ENCODE measurements at places on chromosomes 2 and 18.

- DNase-seq = no peak
These were observed 157.7 kb downstream of the COL4A4 start for GRCh38 chr2:227006189-227006897.

DNA sequence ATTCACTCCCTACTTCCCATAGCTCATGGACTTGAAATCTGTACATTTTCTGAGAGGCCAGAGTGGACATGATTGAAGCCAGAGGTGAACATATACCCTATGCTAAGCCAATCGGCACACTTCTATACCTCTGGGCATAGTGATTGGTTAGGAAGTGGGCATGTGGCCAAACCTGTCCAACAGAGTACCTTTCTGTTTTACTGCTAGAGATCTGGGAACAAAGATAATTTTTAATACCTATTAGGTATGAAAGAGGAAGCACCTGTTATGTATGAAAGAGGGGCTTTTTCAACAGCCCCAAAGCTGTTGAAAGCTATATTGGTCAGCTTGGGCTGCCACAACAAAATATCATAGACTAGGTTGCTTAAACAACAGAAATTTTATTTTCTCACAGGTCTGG is 27.7 kb downstream of the METTL8 start:
- no peak for DNase-seq

GRCh38 chr2:128550389-128550788 is 231.7 kb upstream of the HS6ST1 start:
- no peak for DNase-seq

GRCh38 chr18:3402982-3403451 is 47.0 kb upstream of the TGIF1 start:
- no peak for DNase-seq

DNA sequence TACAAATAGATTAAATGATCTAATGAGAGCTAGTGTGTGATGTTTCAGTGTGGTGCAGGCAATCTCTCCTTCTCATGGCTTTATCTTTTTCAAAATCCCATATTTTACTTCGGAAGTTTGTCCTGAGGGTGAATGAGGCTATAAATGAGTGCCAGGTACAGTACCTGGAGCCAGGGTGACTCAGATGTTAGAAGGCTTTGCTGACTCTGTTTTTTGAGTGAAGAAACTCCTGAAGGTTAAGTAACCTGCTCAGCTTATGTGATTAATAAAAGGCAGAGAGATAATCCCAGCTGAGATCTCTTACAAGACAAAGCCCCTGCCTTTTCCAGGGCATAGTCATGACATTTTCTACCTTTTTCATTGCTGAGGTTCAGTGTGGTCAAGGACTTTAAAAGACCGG is 52.6 kb downstream of the MGAT5 start:
- no peak for DNase-seq

DNA sequence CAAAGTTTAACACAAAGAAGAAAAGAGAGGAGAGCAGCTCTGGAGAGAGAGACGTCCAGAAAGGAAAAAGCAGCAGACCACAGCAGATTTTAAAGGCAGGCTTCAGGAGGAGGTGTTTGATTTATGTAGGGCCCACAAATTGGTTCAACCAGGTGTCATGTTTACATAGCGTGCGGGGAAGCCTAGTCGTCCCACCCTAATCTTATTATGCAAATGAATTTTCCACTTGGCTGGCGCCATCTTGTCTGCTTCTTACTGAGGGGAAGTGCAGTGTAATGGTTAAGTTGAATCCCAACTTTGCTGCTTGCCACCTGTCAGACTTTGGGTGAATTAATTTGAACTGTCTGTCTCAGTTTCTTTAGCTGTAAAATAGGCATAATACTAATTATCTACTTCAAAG is 282.4 kb upstream of the CYRIA start:
- DNase-seq = no peak

- peak; percentile 81 for DNase-seq
These were observed 291.2 kb upstream of the DDX18 start for GRCh38 chr2:117523267-117523666.

DNA sequence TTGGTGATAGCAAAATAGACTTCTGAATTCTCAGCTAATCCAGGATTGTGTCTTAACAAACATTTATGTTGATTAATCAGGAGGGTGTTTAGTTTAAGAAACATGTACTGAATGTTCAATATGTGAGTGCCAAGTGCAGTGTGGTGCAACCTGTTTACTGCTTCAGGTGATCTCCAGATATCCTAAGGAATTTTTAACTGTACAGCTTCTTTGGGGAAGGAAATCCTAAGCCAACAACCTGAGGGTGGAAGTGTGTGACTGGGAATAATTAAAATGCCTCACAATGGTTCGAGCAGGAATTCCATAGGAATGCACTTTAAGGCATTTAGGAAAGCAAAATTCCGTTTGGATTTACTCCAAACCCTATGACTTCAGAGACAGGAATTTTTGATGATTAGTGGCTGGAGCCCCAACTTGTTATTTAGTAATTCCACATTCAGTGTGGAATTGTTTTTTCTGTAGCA is 16.4 kb downstream of the CRIM1 start:
- DNase-seq = no peak

GRCh38 chr2:174142290-174142689 is 106.0 kb downstream of the OLA1 start:
- no peak for DNase-seq

DNA sequence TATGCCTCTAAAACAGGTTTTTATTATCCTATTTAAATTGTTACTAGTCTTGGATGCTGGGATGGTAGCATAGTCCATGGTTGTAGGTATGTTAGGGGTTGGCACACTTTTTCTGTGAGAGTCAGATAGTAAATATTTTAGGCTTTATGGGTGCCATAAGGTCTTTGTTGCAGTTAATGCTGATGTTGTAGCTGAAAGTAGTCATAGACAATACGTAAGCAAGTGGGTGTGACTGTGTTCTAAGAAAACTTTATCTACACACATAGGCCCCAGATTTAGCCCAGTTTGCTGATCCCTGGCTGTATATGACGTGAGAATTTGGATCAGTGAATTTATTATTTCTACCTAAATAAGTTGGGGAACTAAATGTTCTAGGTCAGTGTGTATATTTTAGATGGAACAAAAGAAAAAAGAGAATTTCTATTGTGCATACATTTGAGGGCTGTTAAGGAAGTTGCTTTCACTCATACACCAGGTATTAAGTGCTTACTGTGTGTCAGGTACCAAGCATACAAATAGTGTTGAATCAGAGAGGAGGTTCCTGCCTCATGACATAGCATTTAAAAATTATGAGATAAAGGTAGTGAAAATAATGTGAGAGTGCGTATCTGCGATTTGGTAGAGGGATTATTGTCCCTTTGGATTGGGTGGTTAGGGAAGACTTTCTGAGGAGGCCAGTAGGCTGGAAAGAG is 39.4 kb downstream of the AGFG1 start:
- no peak for DNase-seq

- DNase-seq = peak; percentile 76
These were observed at the start of gene CAPG for GRCh38 chr2:85409845-85410583. TSS of gene CAPG (minus strand) at chr2:85410366. CDS start at chr2:85402145, 8,221 bp downstream.

GRCh38 chr2:144825331-144826020 is 305.6 kb upstream of the ZEB2 start:
- no peak for DNase-seq

GRCh38 chr2:199734651-199735050 is 116.3 kb downstream of the FTCDNL1 start:
- no peak for DNase-seq

DNA sequence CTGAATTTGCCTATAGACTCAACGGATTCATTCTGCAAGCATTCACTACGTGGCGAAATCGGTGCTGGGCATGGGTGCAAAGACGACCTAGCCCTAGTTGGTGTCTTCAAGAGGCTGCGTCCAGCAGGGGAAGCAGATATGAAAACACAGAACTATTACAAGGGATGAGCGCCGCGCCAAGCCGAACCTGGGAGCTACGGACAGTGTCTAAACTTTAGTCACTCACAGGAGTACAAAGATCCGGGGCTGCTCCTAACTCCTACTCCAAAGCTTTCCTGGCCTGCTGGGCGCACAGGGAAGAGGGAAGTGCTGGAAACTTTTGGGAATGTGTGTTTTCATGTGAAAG is 732 bp upstream of the ANXA4 start:
- peak; percentile 70 for DNase-seq

DNA sequence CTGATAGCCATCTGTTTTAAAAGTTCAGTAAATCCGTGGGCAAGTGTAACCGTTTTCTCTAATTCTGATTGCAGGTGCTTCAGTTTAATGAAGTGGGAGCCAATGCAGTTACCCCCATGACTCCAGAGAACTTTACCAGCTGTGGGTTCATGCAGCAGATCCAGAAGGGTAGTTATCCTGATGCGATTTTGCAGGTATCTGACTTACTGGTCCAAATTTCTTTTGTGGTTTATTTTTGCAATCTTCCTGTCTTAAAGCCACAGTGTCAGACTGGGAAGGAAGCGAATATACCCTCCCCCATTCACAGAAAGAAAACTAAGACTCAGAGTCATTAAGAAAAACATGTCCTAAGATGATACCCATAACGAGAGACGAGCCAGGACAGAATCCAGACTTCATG is 7.7 kb downstream of the SERPINB2 start:
- DNase-seq = no peak

- no peak for DNase-seq
These were observed 462.5 kb upstream of the FSHR start for GRCh38 chr2:49616800-49617199.

GRCh38 chr2:165772183-165772582 is 21.9 kb downstream of the GALNT3 start:
- DNase-seq = no peak

DNA sequence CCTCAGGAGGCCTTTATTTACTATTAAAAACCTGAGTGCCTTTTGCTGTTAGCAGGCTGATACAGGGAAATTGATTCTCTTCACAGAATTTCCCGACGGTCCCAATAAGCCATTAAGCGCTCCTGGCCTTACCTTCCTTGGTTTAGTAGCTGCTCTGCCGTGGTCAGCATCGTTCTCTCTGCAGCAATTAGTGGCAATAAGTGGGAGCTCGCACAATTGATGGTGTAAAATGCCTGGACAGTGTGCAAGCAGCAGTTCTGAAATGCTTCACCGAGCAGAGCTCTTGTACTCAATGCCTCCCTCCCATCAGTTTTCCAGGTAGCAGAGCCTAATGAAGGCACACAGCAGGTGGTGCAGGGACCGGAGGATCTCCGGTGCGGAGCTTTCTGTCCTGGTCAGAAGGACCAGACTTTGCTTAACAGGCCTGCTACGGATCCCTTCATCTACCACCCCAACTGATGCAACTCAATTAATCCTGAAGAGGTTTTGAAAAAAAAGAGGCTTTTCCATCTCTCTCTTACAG is 1.1 kb upstream of the LINC00305 start:
- DNase-seq = no peak

- DNase-seq = no peak
These were observed 431.1 kb upstream of the ZEB2 start for GRCh38 chr2:144950899-144951560.

DNA sequence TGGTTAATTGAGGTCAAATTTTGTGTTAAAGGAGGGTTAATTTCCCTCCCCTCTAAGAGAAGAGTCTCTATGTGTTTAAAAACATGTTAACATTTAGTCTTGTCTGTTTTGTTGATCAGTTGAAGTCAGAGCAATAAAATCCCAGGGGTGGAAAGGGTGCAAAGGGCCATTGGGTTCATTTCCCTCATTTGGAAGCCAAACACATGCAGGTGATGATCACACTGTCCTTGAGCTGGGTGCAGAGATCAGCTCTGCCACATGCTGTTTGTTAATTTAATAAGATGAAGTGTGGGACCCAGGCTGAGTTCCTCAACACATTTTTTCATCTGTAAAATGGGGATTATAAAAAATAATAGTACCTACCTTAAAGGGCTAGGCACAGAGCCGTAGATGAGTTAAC is 260.9 kb downstream of the LPIN1 start:
- no peak for DNase-seq

DNA sequence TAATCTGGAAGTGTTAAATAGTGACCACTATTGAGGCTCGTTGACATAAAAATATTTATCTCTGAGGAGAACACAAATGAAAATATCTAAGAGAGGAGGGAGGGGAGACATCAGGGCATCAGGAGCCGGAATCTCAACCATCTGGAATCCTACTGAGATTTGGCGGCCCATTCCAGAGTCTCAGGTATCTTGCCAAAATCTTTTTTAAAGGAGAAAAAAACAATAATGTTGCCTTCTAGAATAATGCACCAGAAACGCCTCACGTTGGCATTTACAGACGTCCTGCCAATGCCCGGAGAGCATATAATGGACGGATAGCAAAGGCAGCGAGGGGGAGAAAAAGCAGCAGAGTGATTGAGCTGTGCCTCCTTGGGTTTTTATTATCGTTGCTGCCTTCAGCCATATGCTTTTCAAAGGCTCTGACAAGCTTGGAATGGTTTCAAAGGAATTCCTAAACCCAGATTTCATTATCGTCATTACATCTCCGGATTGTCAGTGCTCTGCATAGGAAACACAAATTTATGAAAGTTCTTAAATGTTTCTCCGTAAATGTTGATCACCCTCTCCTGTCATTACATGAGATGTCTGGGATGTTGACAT is 30.9 kb upstream of the EGR4 start:
- no peak for DNase-seq

DNA sequence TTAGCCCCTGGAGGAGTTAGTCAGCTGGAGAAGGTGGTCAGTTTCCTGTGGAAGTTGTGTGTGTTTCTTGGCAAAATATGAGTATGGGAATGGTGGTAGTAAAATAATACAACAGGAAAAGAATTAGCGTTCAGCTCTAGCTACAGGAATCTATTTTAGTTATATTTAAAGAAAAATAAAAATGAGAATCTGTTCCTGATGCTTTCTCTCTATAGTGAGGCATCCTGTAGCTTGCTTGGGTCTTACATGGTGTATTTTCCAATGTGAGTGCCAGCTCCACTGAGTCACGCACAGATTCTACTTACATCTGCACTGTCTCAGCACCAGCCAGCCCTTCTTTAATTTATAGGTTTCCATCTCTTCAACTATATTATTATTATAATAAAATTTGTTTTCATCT is 132.2 kb downstream of the BIRC6 start:
- no peak for DNase-seq

GRCh38 chr2:142741764-142742269 is 135.6 kb upstream of the KYNU start:
- no peak for DNase-seq

DNA sequence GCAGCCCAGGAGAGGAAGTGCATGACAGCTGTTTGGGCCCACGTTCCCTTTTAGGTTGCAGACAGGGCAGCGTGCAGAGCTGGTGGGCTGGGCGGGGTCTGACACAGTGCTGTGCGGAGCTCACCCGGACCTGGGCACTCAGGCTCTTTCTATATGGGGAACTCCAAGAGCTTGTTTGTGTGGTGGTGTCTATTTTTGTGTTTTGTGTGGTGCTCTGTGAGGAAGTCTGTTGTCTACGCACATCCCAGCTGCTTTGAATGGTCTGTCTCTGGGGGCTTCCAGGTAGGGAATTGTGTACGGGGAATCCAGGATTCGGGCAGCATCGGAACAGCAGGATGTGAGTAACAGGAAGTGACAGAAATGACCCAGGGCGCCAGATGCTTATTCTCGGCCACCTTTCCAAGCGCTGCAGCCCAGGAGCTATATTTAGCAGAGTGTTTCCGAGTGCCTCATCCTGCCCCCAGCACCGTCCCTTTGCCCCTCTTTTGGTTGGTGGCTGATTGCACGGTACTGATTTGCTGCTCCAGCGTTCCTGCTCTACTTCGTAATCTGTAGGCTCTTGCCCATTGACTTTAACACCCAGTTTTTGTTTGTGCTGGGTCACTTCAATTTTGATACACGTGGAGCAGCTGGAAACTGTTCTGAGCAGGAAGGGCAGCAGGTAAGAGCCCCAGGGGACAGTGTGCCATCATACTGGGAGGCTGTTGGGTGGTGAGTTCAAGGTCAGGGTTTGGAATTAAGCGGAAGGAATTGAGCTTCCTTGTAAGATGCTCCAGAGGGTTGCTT is 64.7 kb downstream of the DGKD start:
- DNase-seq = peak; percentile 77

Measured in femur (tissue), 1 donor.